ENCODE measurements at places on chromosomes 5 and 9. TPM values are rescaled to one million over a fixed set of nuclear protein-coding genes. Genes with fewer than 3 reads are reported as not detected.

- H3K4me1 ChIP-seq = no peaks in the 10 kb centered on the region
- no peaks in the 10 kb centered on the region for H3K27me3 ChIP-seq
- H3K4me3 ChIP-seq = no peak overlapping the region
- H3K36me3 ChIP-seq = peaks cover 60% of the 10 kb centered on the region
These were observed 25.9 kb downstream of the MTRR start for GRCh38 chr5:7894860-7895259.

- no peak overlapping the region for H3K27ac ChIP-seq
- H3K4me3 ChIP-seq = no peak overlapping the region
- H3K27me3 ChIP-seq = no peaks in the 10 kb centered on the region
- no peaks in the 10 kb centered on the region for H3K4me1 ChIP-seq
- no peaks in the 10 kb centered on the region for H3K36me3 ChIP-seq
- no peak for DNase-seq
These were observed 111.2 kb downstream of the LRRC70 start for GRCh38 chr5:62689599-62690368.

DNA sequence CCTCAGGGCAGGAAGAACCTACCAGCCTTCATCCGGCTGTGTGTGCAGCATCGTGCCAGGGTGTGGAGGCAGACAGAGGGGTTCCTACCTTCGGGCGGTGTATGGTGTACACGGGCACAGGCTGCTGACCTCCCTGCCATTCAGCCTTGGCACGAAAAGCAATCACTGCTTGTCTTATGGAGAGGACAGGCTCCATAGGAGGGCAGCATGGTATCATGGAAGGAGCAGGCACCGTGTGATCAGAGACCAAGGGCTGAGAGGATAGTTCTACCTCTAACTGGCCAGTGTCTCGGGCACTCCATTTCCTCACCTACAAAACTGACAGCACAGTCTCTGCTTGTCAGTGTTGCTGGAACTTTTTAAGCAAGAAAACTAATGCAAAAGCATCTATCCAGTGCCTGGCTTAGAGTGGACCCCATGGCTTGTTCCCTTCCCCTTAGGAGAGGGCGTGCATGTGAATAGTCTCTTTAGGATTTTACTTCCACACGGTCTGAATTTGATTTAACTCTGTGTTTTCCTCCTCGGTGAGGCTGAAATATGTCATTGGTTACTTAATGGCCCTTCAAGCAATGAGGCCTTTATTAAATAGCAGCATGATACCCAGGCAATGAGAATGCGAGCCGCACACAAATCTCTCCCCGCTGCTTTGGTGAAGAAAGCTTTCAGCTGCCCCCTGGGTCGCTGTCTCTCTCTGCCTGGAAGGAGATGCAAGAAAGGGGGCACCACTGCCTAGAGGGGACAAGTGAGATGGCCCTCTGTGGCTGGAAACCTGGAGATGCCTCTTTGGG is 22.2 kb downstream of the TTLL11 start:
- no peak overlapping the region for H3K27ac ChIP-seq
- H3K36me3 ChIP-seq = no peaks in the 10 kb centered on the region
- H3K27me3 ChIP-seq = no peaks in the 10 kb centered on the region
- no peak for DNase-seq
- H3K4me3 ChIP-seq = no peak overlapping the region

DNA sequence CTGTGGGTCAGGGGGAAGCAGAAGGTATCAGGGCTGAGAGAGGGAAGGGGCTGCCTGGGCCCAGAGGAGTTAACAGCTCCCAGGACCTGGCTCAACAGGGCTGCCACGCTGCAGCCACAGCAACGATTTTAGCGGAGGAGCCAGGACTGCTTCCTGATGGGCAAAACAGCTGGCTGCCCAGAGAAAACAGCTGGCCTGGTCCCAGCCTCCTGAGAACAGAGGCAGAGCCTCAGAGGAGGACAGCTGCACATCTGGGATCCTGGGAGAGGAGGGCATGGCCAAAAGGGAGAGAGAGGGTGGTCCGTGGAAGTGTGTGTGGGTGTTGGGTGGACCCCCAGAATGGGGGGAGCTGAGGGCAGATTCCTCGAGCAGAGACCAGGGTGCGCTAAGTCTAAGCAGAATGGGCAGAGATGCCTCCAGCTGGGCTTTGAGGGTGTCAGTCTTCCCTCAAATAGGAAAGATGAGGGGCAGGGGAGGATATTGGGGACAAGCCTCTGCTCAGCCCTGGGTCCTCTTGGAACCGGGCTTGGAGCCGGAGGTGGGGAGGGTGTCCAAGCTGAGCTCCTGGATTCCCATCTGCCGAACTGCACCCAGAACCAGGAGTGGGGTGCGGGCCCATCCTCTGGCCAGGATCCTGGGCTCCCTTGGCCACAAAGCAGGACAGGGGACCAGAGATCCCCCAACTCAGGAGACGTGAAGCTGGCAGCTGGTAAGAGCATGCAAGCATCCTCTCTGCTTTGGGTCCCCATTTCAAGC is 9.1 kb upstream of the CERCAM start:
- H3K4me3 ChIP-seq = no peak overlapping the region
- H3K4me1 ChIP-seq = peaks cover 7% of the 10 kb centered on the region
- H3K27ac ChIP-seq = no peak overlapping the region
- no peaks in the 10 kb centered on the region for H3K36me3 ChIP-seq

DNA sequence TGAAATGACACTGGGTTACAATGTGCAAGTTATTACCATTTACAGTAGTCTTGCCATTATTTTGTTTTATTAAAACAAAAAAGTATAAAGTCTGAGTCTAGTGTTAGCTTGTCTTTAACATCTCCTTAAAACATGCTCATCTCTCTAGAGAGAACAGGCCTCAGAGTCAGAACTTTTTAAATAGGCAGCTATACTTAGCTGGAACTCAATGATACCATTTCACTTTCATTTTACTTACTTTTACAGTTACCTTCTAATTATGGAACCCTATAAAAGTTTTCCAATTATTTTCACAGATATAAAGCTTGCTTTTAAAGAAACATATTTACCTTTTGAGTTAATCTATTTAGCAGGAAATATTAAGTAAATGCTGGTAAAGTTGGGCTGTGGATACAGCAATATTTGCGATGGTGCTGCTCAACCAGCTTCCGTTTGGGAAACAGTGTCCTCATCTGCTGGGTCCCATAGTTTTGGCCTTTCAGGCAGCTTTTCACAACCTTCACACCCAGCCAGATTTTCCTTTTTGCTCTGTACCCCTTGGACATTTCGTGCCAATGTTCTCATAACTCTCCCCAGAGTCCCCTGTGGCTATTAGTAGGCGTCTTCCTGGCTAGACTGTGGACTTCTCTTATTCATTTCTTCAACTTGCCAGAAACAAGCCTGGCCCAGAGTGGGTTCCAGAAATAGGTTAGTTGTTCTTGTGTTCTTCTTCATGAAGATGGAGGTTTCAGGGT is 36.3 kb upstream of the UBTD2 start:
- peaks cover 8% of the 10 kb centered on the region for H3K4me1 ChIP-seq
- H3K36me3 ChIP-seq = no peaks in the 10 kb centered on the region
- DNase-seq = no peak
- no peak overlapping the region for H3K4me3 ChIP-seq

DND1 gene
- total RNA-seq = 1.4 TPM

ELOVL7 gene
- total RNA-seq = 0.72 TPM

LEAP2 gene
- 0.27 TPM for total RNA-seq

ADAMTS19 gene
- 0.87 TPM for total RNA-seq

Measured in astrocyte (in vitro differentiated cells and primary cell).